ENCODE measurements at places on chromosomes 12 and 14.

DNA sequence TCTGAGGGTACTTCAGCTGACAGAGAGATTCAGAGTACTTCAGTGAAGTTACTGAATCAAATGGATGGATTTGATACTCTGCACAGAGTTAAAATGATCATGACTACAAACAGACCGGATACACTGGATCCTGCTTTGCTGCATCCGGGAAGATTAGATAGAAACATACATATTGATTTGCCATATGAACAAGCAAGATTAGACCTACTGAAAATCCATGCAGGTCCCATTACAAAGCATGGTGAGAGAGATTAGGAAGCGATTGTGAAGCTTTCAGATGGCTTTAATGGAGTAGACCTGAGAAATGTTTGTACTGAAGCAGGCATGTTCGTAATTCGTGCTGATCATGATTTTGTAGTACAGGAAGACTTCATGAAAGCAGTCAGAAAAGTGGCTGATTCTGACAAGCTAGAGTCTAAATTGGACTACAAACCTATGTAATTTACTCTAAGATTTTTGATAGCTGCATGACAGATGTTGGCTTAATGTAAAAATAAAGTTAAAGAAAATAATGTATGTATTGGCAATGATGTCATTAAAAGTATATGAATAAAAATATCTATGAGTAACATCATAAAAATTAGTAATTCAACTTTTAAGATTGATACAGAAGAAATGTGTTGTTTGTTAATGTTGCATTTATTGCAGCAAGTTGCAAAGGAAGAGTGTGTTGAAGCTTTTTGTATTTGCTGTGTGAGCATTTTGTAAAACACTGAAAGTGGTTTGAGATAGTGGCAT is 136.1 kb upstream of the RAP1B start:
- DNase-seq = no peak

GRCh38 chr12:39072658-39073057 is 167.3 kb upstream of the CPNE8 start:
- no peak for DNase-seq

GRCh38 chr12:94566345-94566744 is 84.0 kb downstream of the TMCC3 start:
- DNase-seq = no peak

- no peak for DNase-seq
Measured at GRCh38 chr14:24297190-24297964, 2.2 kb downstream of the DHRS1 start.

- no peak for DNase-seq
Measured at GRCh38 chr14:34190717-34191116, 239.8 kb upstream of the EGLN3 start.

DNA sequence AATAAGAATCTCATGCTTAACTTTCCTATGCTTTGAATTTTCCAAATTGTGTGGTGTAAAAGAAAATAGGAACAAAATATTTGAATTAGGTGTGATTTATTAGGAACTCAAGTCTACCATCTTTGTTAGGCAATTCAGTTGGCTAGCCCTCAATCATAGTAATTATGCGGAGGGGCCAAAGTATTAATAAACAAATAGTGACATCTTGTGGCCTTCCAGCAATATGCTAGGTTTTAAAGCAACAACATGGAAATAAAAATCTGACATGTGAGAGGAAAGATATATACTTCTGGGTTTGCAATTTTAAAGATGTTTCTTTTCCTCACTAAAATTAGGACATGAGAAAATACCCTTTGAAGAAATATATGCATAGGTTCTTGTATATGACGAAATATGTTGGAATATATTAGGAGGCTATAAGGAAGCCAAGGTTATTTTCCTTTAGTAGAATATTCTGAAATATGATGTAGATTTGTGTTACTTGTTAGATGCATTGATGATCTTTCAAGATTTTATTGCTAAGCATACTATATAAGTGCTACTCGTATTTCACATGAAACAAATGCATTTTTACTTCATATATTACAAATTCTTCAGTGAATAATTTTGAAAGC is 200.4 kb downstream of the PTPRO start:
- DNase-seq = no peak
